ENCODE measurements at places on chromosomes 6 and 20. TPM values are rescaled to one million over a fixed set of nuclear protein-coding genes. Genes with fewer than 3 reads are reported as not detected.

DCDC2 gene
- total RNA-seq = not detected

BTN1A1 gene
- not detected for total RNA-seq

SNAP25 gene
- 0.37 TPM for total RNA-seq

ADGRF4 gene
- total RNA-seq = 0.10 TPM

EDN1 gene
- total RNA-seq = 4.0 TPM

DNA sequence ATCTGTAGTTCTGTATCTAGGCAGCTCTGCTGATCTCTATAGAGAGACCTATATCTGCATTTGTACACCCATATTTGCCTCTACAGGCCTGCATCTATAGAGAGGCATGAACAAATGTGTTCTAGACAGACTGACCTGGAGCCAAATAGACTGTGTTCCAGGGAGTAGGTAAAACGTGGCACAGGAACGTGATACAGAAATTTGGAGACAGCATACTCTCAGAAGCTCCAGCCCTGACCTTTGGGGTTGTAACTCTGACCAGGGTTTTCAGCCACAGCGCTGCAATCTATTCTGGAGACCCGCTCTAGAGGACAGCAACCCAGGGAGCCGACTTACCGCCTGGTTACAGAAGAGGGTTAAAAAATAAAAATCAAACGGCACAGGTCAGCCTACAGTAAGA, 983 bp downstream of the RBBP9 start:
- no peak for DNase-seq

- peak; percentile 69 for DNase-seq
These were observed 41.6 kb downstream of the PLAGL2 start for GRCh38 chr20:32165836-32166545.

GRCh38 chr20:1982686-1983085, 11.2 kb downstream of the PDYN start:
- no peak for DNase-seq

GRCh38 chr6:7732228-7732627, 6.3 kb downstream of the BMP6 start:
- DNase-seq = no peak

DNA sequence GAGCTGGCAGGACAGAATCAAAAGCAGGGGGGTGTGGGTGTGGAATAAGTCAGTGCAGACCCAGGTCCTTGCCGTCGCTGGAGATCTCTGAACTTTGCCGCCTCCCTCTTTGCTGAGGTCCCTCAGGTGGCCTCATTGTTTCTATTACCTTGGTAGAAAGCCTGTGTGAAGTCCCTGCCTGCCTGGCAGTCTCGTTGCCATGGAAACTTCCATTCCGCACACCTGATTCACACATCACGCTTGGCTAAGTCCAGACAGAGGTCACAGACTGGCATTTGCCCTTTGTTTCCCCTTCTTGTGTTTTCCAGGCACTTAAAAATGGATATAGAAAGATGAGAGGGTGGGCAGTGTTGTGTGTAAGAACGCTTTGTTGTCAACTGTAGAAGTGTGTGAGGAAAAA, 260.6 kb downstream of the PRL start:
- DNase-seq = no peak

DNA sequence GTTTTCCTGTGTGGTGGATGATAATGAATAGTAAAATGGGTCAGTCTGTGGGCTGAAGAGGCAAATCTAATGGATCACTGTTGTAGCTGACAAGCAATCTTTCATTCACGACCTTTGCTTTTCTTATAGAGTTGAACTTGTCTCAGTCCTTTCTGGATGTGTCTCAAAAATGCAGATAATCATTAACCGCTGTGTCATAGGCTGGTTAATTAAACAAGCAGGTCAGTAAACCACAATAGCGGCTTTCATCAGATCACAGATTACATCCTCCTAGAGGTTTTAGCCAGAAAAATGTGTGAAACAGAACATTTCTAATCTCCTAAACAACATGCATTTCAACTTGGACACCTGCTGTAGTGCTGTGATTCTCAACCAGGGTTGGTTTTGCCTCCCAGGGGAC, 2.5 kb upstream of the METTL24 start:
- DNase-seq = no peak

DNA sequence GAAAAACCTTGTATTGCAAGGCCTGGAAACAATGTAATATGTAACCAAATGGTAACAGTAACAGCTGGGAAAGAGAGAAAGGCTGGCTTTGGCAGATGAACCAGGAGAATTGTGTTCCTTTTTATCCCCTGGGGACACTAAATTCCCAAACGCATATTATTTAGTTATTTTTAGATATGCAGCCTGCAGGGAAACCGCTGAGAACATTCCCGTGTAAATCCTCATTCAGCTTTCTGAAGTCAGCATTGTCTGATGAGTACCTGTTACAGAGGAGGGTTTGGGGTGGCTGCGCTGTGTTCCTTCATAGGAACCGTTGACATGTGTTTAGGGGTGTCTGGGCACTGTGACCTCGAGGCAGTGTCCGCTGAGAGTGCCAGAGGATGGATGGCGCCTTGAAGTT, 101.3 kb downstream of the SMOC2 start:
- no peak for DNase-seq

GRCh38 chr20:31833130-31833930, 12.1 kb downstream of the FOXS1 start:
- DNase-seq = no peak
